Body of pancreas (tissue), 4 donors: ENCODE measurements at places on chromosomes 7 and 10. TPM values are rescaled to one million over a fixed set of nuclear protein-coding genes. Genes with fewer than 3 reads are reported as not detected.

The ADRB1 gene
- 8.6 TPM for total RNA-seq

- DNase-seq = no peak
- no peak overlapping the region for H3K4me3 ChIP-seq
- no peak overlapping the region for H3K27ac ChIP-seq
- H3K36me3 ChIP-seq = no peaks in the 10 kb centered on the region
- H3K4me1 ChIP-seq = peaks cover 27% of the 10 kb centered on the region
- H3K27me3 ChIP-seq = no peaks in the 10 kb centered on the region
These were observed 131.3 kb downstream of the ALOX5 start for GRCh38 chr10:45505311-45505710.

The EBF3 gene
- 4.6 TPM for total RNA-seq

The CD36 gene
- total RNA-seq = 76.0 TPM

DNA sequence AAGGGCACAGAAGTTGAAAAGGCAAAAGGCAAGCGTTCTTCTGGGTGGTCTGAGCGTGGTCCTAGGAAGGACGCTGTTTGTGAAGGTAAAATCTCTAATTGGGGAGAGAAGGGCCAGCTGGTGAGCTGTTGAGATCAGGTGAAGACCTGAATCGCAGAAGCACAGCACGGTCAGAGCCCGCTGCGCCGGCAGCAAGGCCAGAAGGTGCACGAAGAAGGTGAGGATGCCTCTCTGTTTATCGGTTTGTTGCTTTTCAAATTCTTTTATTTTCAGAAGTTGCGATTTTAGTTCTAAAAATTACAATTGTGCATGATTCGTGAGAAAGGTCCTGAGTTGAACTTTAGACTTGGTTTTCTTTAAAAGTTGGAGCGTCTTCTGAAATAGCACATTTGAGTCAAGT, 247.8 kb upstream of the FOXK1 start:
- H3K27ac ChIP-seq = no peak overlapping the region
- no peaks in the 10 kb centered on the region for H3K36me3 ChIP-seq
- H3K27me3 ChIP-seq = no peaks in the 10 kb centered on the region

DNA sequence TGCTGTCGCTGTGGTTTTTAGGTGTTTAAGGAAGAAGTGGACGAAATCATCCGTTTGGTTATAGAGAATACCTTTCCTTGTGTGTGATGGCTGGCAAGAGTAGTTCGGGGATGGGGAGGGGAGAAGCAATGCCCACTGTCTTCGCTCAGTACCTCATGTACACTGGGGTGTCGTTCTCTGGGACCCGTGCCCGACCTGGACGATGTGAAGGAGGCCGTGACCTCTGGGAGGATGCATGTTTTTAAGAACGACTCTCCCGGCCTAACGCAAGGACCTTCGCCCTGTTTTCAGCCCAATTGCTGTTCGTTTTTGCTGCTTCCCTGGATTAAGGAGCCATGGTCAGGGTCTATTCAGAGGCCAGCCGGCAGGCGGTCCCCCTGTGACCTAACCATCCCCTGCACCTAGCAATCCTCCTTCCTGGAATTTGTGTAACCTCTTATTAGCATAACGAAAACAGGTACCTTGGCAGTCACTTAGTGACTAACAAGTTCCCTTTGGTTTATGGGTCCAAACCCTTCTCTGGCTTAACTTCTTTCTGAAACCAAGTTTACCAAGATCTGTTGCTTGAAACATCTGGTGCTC, 1.3 kb downstream of the NFE2L3 start:
- no peak overlapping the region for H3K4me3 ChIP-seq
- no peaks in the 10 kb centered on the region for H3K36me3 ChIP-seq
- no peaks in the 10 kb centered on the region for H3K27me3 ChIP-seq
- H3K27ac ChIP-seq = no peak overlapping the region

The BRI3 gene
- 44.9 TPM for total RNA-seq

DNA sequence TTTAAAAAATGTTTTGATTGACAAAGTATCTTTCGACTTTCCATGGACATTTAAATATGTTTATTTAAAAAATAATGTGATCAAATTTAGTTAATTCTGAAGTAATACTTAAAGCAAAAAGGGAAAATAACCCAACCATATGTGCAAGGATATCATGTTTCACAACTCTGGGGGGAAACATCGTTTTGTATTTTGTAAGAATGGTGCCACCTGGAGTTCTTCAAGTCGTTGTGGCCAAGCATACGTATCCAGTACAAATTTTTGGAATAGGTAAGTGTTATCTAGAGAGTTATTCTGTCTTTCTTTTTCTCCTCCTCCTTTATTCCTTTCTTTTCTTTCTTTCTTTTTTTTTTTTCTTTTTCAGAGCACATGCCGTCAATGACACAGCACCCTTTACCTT, 176.2 kb upstream of the CSTF2T start:
- H3K4me1 ChIP-seq = no peaks in the 10 kb centered on the region
- no peak overlapping the region for H3K4me3 ChIP-seq
- no peak for DNase-seq
- H3K36me3 ChIP-seq = no peaks in the 10 kb centered on the region

- H3K36me3 ChIP-seq = no peaks in the 10 kb centered on the region
- no peak for DNase-seq
- no peaks in the 10 kb centered on the region for H3K4me1 ChIP-seq
- H3K27me3 ChIP-seq = no peaks in the 10 kb centered on the region
These were observed 61.3 kb downstream of the PRLHR start for GRCh38 chr10:118534136-118534535.

- no peak overlapping the region for H3K4me3 ChIP-seq
- DNase-seq = no peak
- H3K36me3 ChIP-seq = no peaks in the 10 kb centered on the region
These were observed 118.9 kb upstream of the NRP1 start for GRCh38 chr10:33453081-33454025.

The FKBP9 gene
- total RNA-seq = 70.8 TPM

DNA sequence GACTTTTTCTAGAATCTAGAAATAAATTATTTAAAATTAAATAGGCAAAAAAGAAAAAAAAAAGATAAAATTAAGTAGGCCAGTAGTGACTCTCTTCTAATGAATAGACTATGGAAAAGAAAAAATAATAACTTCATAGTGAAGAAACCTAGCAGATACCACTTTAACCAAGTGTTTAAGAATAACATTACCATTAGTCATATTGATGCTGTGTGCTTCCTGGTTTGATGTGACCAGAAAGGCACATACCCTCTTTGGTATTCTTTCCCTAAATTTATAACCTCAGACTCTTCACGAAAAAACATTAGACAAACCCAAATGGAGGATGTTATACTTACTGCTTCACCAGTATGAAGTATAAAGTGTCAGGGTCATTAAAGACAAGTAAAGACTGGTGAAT, 42.6 kb downstream of the KIF20B start:
- no peaks in the 10 kb centered on the region for H3K36me3 ChIP-seq
- H3K4me3 ChIP-seq = no peak overlapping the region
- H3K27ac ChIP-seq = no peak overlapping the region
- DNase-seq = no peak
- H3K4me1 ChIP-seq = no peaks in the 10 kb centered on the region
- H3K27me3 ChIP-seq = no peaks in the 10 kb centered on the region

The EPHA1 gene
- 14.3 TPM for total RNA-seq

GRCh38 chr7:46463170-46463569, 542.1 kb upstream of the IGFBP3 start:
- H3K27ac ChIP-seq = no peak overlapping the region
- no peaks in the 10 kb centered on the region for H3K4me1 ChIP-seq
- no peaks in the 10 kb centered on the region for H3K27me3 ChIP-seq
- no peak for DNase-seq
- H3K4me3 ChIP-seq = no peak overlapping the region

The SPDYE6 gene
- total RNA-seq = not detected

DNA sequence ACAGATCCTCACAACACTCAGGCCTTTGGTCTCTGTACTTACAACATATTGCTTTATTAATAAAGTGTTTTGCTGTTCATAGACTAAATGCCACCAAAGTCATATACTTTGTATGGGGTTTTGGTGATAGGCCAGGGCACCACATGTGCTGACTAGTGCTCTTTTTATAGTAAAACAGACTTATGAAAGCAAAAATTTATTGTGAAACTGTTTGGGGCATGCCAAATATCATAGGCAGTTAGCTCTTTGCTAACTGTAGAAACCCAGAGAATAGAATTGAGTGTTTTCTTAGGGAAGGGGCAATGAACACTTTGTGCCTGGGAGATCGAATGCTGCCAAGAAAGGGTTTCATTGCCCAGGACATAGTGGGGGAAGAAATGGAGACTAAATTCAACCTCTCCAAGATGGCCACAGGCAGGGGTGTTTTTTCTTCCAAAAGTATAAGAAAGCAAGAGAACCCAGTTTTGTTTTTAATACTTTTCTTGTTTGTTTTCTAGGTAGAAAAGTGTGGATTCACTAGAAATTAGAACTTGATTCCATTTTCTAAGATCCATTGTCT, 142.7 kb downstream of the TRIL start:
- no peaks in the 10 kb centered on the region for H3K27me3 ChIP-seq
- no peak for DNase-seq
- H3K4me3 ChIP-seq = no peak overlapping the region
- no peaks in the 10 kb centered on the region for H3K4me1 ChIP-seq
- H3K36me3 ChIP-seq = no peaks in the 10 kb centered on the region
- H3K27ac ChIP-seq = no peak overlapping the region

DNA sequence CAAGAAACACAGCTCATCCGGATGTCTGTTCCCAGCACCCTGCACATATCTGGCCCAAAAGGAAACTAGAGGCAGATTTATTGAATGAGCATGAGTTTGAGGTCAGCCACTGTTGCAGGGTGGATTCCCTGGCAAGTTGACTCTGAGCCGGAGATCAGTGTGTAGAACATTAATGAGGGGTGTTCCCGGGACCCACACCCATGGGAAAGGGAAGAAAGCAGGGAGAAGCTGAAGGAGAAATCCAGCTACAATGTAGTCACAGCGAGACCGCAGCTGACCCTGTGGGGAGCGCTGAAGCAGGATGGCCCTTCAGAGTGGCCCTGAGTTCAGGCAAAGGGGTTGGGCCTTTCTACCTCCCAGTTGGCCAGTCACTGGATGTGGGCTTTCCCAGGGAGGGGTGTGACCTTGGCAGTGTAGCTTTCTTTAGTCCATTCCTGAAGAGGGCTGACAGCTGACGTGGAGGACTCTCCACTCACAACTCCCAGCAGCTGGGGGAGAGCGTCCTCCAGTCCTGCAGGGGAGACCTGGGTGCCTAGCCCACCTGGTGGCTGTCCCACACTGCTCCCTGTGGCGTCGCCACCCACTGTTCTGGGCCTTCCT, 324.2 kb upstream of the ZMIZ1 start:
- H3K36me3 ChIP-seq = no peaks in the 10 kb centered on the region
- no peaks in the 10 kb centered on the region for H3K27me3 ChIP-seq
- H3K4me1 ChIP-seq = peaks cover 70% of the 10 kb centered on the region
- no peak overlapping the region for H3K4me3 ChIP-seq

DNA sequence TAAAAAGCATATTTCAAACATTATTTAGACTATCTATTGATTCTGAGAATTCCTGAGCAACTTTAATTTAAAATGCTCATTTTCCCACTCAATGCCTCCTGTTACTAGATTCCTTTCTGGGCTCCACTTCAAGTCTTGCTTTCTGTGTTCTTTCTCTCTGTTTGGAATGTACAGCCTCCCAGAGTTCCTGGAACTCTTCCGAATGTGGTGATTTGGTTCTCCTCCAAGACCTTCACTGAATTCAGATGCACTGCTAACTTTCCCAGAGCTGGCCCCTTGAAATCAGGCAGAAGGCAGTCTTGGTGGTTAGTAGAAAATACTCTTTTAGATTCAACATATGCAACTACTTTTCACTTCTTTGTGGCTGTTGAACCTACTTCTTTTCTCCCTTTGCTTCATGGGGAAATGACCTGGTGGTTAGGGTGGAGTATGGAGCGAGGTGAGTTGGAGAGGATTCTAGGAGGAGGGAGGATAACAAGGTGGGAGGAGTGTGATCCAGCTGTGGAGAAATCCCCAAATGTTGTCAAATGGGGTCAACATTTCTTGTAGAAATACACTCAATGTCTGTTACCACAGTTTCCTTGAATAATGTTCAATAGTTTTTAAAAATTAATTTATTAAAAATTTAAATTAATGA, 27.9 kb upstream of the CCDC7 start:
- no peaks in the 10 kb centered on the region for H3K27me3 ChIP-seq
- DNase-seq = peak; percentile 22
- no peak overlapping the region for H3K4me3 ChIP-seq
- H3K27ac ChIP-seq = no peak overlapping the region

- no peak for DNase-seq
- H3K27me3 ChIP-seq = no peaks in the 10 kb centered on the region
- no peaks in the 10 kb centered on the region for H3K36me3 ChIP-seq
- no peak overlapping the region for H3K4me3 ChIP-seq
These were observed 10.1 kb downstream of the LRRC18 start for GRCh38 chr10:48929413-48929990.

- no peak overlapping the region for H3K27ac ChIP-seq
- no peaks in the 10 kb centered on the region for H3K4me1 ChIP-seq
- no peaks in the 10 kb centered on the region for H3K36me3 ChIP-seq
- no peak overlapping the region for H3K4me3 ChIP-seq
These were observed 51.8 kb upstream of the MRLN start for GRCh38 chr10:59805014-59805413.

DNA sequence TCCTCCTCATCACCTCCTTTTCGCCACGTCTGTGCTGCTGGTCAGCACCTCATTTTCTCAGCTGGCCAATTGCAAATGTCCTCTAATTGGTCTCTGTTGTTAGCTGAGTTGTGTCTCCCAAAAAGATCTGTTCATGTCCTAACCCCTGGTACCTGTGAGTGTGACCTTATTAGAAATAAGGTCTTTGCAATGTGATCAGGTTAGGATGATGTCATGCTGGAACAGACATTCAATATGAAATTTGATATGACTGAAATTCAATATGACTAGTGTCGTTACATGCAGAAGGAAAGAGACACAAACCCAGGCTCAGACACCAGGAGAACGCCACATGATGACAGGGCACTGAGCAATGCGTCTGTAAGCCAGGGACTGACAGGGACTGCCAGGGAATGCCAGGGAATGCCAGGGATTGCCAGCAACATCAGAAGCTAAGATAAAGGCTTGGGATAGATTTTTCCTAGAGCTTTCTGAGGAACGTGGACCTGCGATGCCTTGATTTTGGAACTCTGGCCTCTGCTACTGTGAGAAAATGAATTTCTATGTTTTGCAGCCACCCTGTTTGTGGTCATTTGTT, 77.5 kb upstream of the CXCL12 start:
- no peak for DNase-seq
- no peaks in the 10 kb centered on the region for H3K27me3 ChIP-seq
- no peak overlapping the region for H3K4me3 ChIP-seq
- H3K36me3 ChIP-seq = no peaks in the 10 kb centered on the region
- no peaks in the 10 kb centered on the region for H3K4me1 ChIP-seq
- no peak overlapping the region for H3K27ac ChIP-seq

DNA sequence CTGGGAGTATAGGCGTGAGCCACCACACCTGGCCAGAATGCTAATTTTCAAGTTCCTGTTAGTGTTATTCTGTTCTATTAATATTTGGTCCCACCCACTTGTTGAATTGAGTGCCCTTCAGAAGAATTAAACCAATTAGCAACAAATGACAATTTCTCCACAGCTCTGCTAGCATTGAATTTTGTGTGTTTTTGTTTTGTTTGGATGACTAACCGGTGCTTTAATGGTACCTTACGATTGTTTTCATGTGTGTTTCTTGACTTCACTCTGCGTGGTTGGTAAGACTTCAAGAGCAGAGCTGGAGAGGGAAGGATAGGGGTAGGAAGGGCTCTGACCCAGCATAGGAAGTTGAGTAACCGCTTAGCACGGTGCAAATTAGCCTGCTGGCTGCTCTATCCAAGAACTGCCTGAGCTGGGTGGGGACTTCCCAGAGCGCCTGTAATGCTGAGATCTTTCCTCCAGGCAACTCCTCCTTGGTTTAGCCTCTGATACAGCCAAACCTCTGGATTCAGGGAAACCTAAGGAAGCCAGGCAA, 4.6 kb downstream of the ARPC1B start:
- H3K4me1 ChIP-seq = peaks cover 19% of the 10 kb centered on the region
- no peaks in the 10 kb centered on the region for H3K27me3 ChIP-seq
- no peak overlapping the region for H3K4me3 ChIP-seq
- no peaks in the 10 kb centered on the region for H3K36me3 ChIP-seq

- no peaks in the 10 kb centered on the region for H3K27me3 ChIP-seq
- no peak overlapping the region for H3K27ac ChIP-seq
- H3K4me1 ChIP-seq = no peaks in the 10 kb centered on the region
- no peak overlapping the region for H3K4me3 ChIP-seq
- no peaks in the 10 kb centered on the region for H3K36me3 ChIP-seq
These were observed 58.6 kb downstream of the RAMP3 start for GRCh38 chr7:45216181-45216580.
